ENCODE measurements at places on chromosomes 4 and X.

DNA sequence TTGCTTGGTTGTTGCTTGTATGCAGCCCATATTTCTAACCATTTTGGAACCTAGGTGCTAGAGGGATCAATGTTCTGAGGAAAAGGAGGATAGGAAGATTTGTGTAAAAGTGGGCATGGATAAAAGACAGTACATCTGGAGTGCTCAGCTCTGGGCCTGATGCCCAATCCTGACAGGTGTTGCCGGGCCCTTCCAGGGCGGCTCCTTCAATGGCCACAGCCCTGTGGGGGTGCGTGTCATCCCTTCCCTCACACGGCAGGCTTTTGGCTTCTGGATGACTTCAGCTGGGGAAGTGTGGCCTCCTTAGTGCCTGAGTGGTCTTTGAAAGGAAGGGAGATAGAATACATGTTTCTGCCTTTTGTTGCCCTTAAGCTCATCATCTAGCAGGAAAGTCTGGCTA lies 47.2 kb downstream of the NELFA start:
- H3K27ac ChIP-seq = no peak overlapping the region
- no peak for DNase-seq
- H3K36me3 ChIP-seq = peaks cover 37% of the 10 kb centered on the region
- H3K4me3 ChIP-seq = no peak overlapping the region

GRCh38 chr4:70838204-70838603 lies 1.5 kb downstream of the GRSF1 start:
- DNase-seq = no peak
- H3K4me1 ChIP-seq = peaks cover 12% of the 10 kb centered on the region
- no peaks in the 10 kb centered on the region for H3K27me3 ChIP-seq
- H3K4me3 ChIP-seq = peak overlapping the region; percentile 98
- peaks cover 8% of the 10 kb centered on the region for H3K36me3 ChIP-seq
- H3K27ac ChIP-seq = peak overlapping the region; percentile 99

GRCh38 chr4:76439491-76439890 lies 4.5 kb downstream of the SHROOM3 start:
- H3K27ac ChIP-seq = no peak overlapping the region
- peaks cover 14% of the 10 kb centered on the region for H3K36me3 ChIP-seq
- H3K4me1 ChIP-seq = peaks cover 67% of the 10 kb centered on the region
- no peak overlapping the region for H3K4me3 ChIP-seq
- no peak for DNase-seq

GRCh38 chr4:116882503-116882902 lies 202.9 kb downstream of the TRAM1L1 start:
- DNase-seq = no peak
- no peaks in the 10 kb centered on the region for H3K27me3 ChIP-seq
- no peaks in the 10 kb centered on the region for H3K36me3 ChIP-seq
- H3K4me1 ChIP-seq = no peaks in the 10 kb centered on the region
- no peak overlapping the region for H3K27ac ChIP-seq

GRCh38 chrX:21437036-21437435 lies 62.8 kb downstream of the CNKSR2 start:
- H3K27ac ChIP-seq = no peak overlapping the region
- H3K4me3 ChIP-seq = no peak overlapping the region
- no peaks in the 10 kb centered on the region for H3K4me1 ChIP-seq
- H3K36me3 ChIP-seq = no peaks in the 10 kb centered on the region
- H3K27me3 ChIP-seq = no peaks in the 10 kb centered on the region
- DNase-seq = no peak

DNA sequence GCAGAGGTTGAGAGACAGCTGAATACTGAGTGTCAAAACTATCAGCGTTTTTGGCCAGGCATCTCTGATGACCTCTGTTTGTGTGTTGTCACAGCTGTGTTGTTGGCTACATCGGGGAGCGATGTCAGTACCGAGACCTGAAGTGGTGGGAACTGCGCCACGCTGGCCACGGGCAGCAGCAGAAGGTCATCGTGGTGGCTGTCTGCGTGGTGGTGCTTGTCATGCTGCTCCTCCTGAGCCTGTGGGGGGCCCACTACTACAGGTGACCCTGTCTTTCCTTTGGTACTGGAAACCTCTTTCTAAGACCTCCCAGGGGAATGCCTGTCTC lies 86.9 kb downstream of the EGF start:
- DNase-seq = no peak
- H3K4me3 ChIP-seq = no peak overlapping the region
- H3K27ac ChIP-seq = no peak overlapping the region
- H3K27me3 ChIP-seq = peaks cover 12% of the 10 kb centered on the region

GRCh38 chr4:169313732-169314131 lies 43.0 kb upstream of the SH3RF1 start:
- no peaks in the 10 kb centered on the region for H3K27me3 ChIP-seq
- H3K27ac ChIP-seq = no peak overlapping the region
- DNase-seq = no peak
- H3K4me1 ChIP-seq = peaks cover 25% of the 10 kb centered on the region

DNA sequence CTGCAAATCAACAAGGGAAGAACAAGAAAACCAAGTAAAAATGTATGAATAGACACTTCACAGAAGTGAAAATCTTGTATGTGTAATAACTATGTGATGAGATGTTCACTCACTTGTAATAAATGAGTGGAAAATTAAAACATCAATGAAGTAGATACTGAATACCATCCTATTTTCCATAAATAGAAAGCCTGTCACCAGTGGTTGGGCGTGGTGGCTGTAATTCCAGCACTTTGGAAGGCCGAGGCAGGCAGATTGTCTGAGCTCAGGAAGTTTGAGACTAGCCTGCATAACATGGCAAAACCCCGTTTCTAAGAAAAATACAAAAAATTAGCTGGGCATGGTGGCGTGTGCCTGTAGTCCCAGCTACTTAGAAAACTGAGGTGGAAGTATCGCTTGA lies 53.5 kb upstream of the SOD3 start:
- H3K4me3 ChIP-seq = no peak overlapping the region
- no peaks in the 10 kb centered on the region for H3K27me3 ChIP-seq
- H3K4me1 ChIP-seq = no peaks in the 10 kb centered on the region
- no peak for DNase-seq

DNA sequence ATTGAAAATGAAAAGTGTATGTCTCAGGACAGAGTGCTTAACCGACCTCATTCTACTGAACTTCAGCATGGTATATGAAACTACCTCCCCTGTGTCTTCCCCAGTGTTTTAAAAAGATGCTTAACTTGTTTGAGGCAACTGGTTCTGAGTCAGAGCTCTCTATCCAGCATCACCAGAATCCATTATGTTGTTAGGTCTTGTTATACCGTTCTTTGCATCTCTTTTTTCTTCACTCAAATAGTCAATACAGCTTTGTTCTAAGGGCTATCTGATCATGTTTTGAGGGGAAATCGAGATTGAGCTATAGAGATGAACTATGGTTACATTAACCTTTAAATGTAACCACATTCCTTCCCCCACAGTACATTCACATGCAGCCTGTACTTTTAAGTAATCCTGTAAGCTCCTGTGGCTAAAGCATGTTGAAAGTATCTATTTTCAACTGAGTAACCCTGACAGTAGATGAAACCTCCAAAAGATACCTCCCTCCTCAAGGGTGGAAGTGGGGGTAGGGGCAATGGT lies 514.4 kb downstream of the RPA4 start:
- DNase-seq = no peak
- H3K36me3 ChIP-seq = no peaks in the 10 kb centered on the region
- peak overlapping the region; percentile 16 for H3K27ac ChIP-seq

- no peak overlapping the region for H3K27ac ChIP-seq
- no peaks in the 10 kb centered on the region for H3K27me3 ChIP-seq
- peaks cover 5% of the 10 kb centered on the region for H3K4me1 ChIP-seq
- DNase-seq = no peak
Measured at GRCh38 chrX:79170476-79171035, 26.1 kb downstream of the GPR174 start.

GRCh38 chr4:73943555-73943954 lies 38.3 kb downstream of the PF4 start:
- no peak overlapping the region for H3K27ac ChIP-seq
- peak overlapping the region; percentile 58 for H3K4me3 ChIP-seq
- no peaks in the 10 kb centered on the region for H3K36me3 ChIP-seq
- H3K4me1 ChIP-seq = peaks cover 5% of the 10 kb centered on the region
- no peak for DNase-seq

GRCh38 chrX:100405424-100405823 lies 4.6 kb downstream of the PCDH19 start:
- no peak overlapping the region for H3K27ac ChIP-seq
- H3K4me1 ChIP-seq = peaks cover 49% of the 10 kb centered on the region
- DNase-seq = no peak
- peaks cover 80% of the 10 kb centered on the region for H3K27me3 ChIP-seq
- peak overlapping the region; percentile 83 for H3K4me3 ChIP-seq
- peaks cover 23% of the 10 kb centered on the region for H3K36me3 ChIP-seq

- no peak for DNase-seq
- H3K36me3 ChIP-seq = peaks cover 11% of the 10 kb centered on the region
- no peak overlapping the region for H3K27ac ChIP-seq
- no peak overlapping the region for H3K4me3 ChIP-seq
- H3K27me3 ChIP-seq = no peaks in the 10 kb centered on the region
Measured at GRCh38 chr4:78796526-78796925, 20.4 kb downstream of the BMP2K start.

- H3K4me1 ChIP-seq = no peaks in the 10 kb centered on the region
- no peak overlapping the region for H3K4me3 ChIP-seq
- DNase-seq = no peak
- H3K36me3 ChIP-seq = peaks cover 12% of the 10 kb centered on the region
Measured at GRCh38 chrX:96752781-96753180, 68.1 kb downstream of the DIAPH2 start.

DNA sequence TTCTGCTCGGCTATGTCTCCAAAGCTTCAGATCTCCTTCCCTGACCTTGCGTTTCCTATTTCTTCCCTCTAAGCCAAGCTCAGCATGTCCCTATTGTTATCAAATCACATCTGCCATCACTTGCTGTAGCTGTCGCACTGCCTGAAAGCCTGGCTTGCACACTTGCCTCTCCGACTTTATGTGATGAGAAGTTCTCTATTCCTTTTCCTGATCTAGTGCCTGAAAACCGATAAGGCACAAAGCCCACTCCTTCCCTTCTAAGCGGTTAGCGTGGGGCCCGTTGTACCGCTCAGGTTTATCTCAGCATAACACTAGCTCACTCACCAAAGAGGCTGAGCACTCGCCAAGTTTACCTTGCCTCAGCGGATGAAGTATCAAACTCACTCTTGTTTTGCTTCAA lies 816 bp downstream of the NMU start:
- peaks cover 45% of the 10 kb centered on the region for H3K4me1 ChIP-seq
- H3K27me3 ChIP-seq = peaks cover 37% of the 10 kb centered on the region
- no peak for DNase-seq
- H3K4me3 ChIP-seq = peak overlapping the region; percentile 84

GRCh38 chr4:75633846-75634245 lies 3.5 kb upstream of the CDKL2 start:
- peaks cover under 1% of the 10 kb centered on the region for H3K36me3 ChIP-seq
- H3K4me3 ChIP-seq = no peak overlapping the region
- no peak overlapping the region for H3K27ac ChIP-seq
- H3K27me3 ChIP-seq = no peaks in the 10 kb centered on the region
- H3K4me1 ChIP-seq = peaks cover 10% of the 10 kb centered on the region

DNA sequence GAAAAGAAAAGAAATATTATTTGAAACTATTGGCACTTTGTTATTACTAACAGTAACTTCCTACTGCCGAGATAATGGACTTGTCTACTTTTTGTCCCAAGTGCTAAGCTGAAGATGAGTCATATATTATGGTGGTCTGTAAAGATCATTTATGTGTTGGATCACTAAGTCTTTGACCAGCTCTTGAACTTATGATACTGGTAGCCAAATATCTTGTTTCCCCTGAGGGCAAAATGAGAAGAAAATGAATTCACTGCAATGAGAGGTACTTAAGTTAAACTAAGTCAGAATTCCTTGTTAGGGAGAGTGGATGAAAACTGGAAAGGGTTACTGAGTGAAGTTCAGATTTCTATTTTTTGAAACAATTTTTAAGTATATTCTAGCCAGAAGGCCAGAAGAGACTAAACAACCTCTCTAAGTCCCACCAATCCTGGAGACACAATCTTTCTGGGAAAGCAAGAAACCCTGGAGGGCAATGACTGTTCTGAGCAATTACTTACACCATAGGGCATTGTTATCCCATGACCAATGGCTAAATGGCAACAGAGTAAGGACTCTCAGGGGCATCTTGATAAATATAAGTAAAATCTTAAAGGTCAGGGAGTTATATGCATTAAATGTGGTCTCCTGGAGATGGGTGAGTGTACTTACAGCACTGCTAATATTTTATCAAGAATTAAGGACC lies 287.7 kb downstream of the STIM2 start:
- H3K4me1 ChIP-seq = no peaks in the 10 kb centered on the region
- H3K27me3 ChIP-seq = no peaks in the 10 kb centered on the region
- H3K36me3 ChIP-seq = peaks cover 2% of the 10 kb centered on the region
- DNase-seq = no peak

- no peaks in the 10 kb centered on the region for H3K36me3 ChIP-seq
- H3K27ac ChIP-seq = no peak overlapping the region
- no peak for DNase-seq
Measured at GRCh38 chr4:9600246-9600645, 156.0 kb downstream of the DEFB131A start.

DNA sequence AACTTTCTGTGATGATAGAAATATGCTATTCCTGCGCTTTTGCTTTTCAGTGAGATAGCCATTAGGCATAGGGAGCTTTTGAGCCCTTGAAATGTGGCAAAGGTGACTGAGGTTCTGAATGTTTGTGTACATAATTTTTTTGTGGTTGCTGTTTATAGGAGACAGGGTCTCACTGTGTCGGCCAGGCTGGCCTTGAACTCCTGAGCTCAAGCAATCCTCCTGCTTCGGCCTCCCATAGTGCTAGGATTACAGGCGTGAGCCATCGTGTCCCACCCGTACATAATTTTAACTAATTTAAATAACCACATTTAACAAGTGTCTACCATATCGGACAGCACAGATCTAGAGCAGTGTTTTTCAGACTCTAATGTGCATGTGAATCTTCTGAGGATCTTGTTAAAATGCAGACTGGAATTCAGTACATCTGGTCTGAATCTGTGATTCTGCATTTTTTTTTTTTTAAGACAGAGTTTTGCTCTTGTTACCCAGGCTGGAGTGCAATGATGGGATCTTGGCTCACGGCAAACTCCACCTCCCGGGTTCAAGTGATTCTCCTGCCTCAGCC lies 45.3 kb downstream of the CASP6 start:
- H3K27me3 ChIP-seq = no peaks in the 10 kb centered on the region
- no peak overlapping the region for H3K27ac ChIP-seq
- DNase-seq = no peak
- peaks cover 6% of the 10 kb centered on the region for H3K36me3 ChIP-seq

DNA sequence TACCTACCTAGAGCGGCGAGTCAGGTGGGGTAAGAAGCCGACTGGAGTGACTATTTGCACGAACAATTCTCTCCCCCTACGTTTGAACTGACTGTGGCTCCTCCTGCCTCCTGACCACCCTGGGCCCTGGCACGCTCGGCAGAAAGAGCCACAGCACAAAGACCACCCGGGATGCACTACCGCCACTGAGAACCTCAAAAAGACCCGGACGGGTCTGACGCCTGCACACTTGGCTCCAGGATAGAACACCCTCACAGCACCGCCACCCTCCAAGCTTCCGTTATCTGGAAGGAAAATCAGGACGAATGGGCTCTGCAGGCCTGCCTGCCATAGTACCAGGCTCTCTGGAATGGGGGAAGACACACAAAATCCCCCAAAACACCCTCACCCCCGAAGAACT lies 2.2 kb downstream of the LRPAP1 start:
- DNase-seq = no peak
- peaks cover under 1% of the 10 kb centered on the region for H3K36me3 ChIP-seq
- no peaks in the 10 kb centered on the region for H3K27me3 ChIP-seq
- H3K4me3 ChIP-seq = peak overlapping the region; percentile 88
- peaks cover 52% of the 10 kb centered on the region for H3K4me1 ChIP-seq

- no peak overlapping the region for H3K4me3 ChIP-seq
- H3K27me3 ChIP-seq = no peaks in the 10 kb centered on the region
- no peak for DNase-seq
- no peaks in the 10 kb centered on the region for H3K4me1 ChIP-seq
- no peak overlapping the region for H3K27ac ChIP-seq
Measured at GRCh38 chr4:79535516-79535915, 127.5 kb upstream of the GK2 start.

All from neural crest cell (in vitro differentiated cells).